ENCODE measurements at places on chromosomes 7 and 10. TPM values are rescaled to one million over a fixed set of nuclear protein-coding genes. Genes with fewer than 3 reads are reported as not detected.

ADRB1 gene
- 1.1 TPM for total RNA-seq

BEND7 gene
- total RNA-seq: 8.7 TPM

DEPP1 gene
- total RNA-seq: 1.4 TPM

TM9SF3 gene
- total RNA-seq: 90.2 TPM

MGAM2 gene
- not detected for total RNA-seq

TMEM26 gene
- total RNA-seq: 0.06 TPM

KBTBD2 gene
- 26.4 TPM for total RNA-seq

PNLIP gene
- not detected for total RNA-seq

LLCFC1 gene
- total RNA-seq: not detected

SLIT1 gene
- total RNA-seq: 0.08 TPM

KIF11 gene
- total RNA-seq: 36.7 TPM

OR6B1 gene
- total RNA-seq: not detected

RNF32 gene
- total RNA-seq: 1.6 TPM

ASB4 gene
- 0.14 TPM for total RNA-seq

ATE1 gene
- total RNA-seq: 23.1 TPM

PAX4 gene
- not detected for total RNA-seq

LIPM gene
- not detected for total RNA-seq

ABCC2 gene
- 138 TPM for total RNA-seq

GHRHR gene
- total RNA-seq: not detected

GRID2IP gene
- not detected for total RNA-seq

SPDYE11 gene
- not detected for total RNA-seq

AKR1B1 gene
- 2,676 TPM for total RNA-seq

RBM33 gene
- 27.8 TPM for total RNA-seq

FEZF1 gene
- not detected for total RNA-seq

CPED1 gene
- not detected for total RNA-seq

SLC26A3 gene
- not detected for total RNA-seq

TRPV5 gene
- not detected for total RNA-seq

HMX2 gene
- total RNA-seq: not detected

GOLGA7B gene
- 3.9 TPM for total RNA-seq

DYDC2 gene
- total RNA-seq: 0.13 TPM

MKX gene
- not detected for total RNA-seq

IGF2BP3 gene
- 22.2 TPM for total RNA-seq

SLC26A4 gene
- total RNA-seq: 0.19 TPM

LRIT1 gene
- not detected for total RNA-seq

PPP1R9A gene
- 3.8 TPM for total RNA-seq

GBX1 gene
- total RNA-seq: not detected

ZDHHC6 gene
- 30.3 TPM for total RNA-seq

HTR5A gene
- total RNA-seq: not detected

NODAL gene
- total RNA-seq: not detected

TAS2R5 gene
- 0.51 TPM for total RNA-seq

CAMK1D gene
- 6.3 TPM for total RNA-seq

TCAF2 gene
- total RNA-seq: 0.84 TPM

Measured in A549 treated with GW870086 at 1 μM for 4 hours (cell line).